Large intestine (tissue), 12 donors: ENCODE measurements at places on chromosomes 11 and 22.

- peaks cover 17% of the 10 kb centered on the region for H3K27me3 ChIP-seq
- no peaks in the 10 kb centered on the region for H3K4me1 ChIP-seq
- H3K27ac ChIP-seq: no peak overlapping the region
- H3K4me3 ChIP-seq: no peak overlapping the region
- H3K36me3 ChIP-seq: no peaks in the 10 kb centered on the region
Measured at GRCh38 chr11:128806506-128807261, 60.4 kb downstream of the KCNJ1 start.

GRCh38 chr11:92225125-92225567 lies 528 bp downstream of the FAT3 start:
- no peak for DNase-seq
- H3K36me3 ChIP-seq: no peaks in the 10 kb centered on the region
- H3K4me1 ChIP-seq: no peaks in the 10 kb centered on the region
- H3K4me3 ChIP-seq: peak overlapping the region; percentile 41
- H3K27me3 ChIP-seq: peaks cover 80% of the 10 kb centered on the region

- DNase-seq: no peak
- H3K36me3 ChIP-seq: no peaks in the 10 kb centered on the region
- peak overlapping the region; percentile 20 for H3K27ac ChIP-seq
Measured at GRCh38 chr11:2787816-2788167, 88.0 kb upstream of the KCNQ1OT1 start.

- DNase-seq: peak; percentile 49
- H3K36me3 ChIP-seq: no peaks in the 10 kb centered on the region
- H3K4me3 ChIP-seq: no peak overlapping the region
- H3K27ac ChIP-seq: no peak overlapping the region
Measured at GRCh38 chr11:114077482-114078305, 18.2 kb downstream of the ZBTB16 start.

DNA sequence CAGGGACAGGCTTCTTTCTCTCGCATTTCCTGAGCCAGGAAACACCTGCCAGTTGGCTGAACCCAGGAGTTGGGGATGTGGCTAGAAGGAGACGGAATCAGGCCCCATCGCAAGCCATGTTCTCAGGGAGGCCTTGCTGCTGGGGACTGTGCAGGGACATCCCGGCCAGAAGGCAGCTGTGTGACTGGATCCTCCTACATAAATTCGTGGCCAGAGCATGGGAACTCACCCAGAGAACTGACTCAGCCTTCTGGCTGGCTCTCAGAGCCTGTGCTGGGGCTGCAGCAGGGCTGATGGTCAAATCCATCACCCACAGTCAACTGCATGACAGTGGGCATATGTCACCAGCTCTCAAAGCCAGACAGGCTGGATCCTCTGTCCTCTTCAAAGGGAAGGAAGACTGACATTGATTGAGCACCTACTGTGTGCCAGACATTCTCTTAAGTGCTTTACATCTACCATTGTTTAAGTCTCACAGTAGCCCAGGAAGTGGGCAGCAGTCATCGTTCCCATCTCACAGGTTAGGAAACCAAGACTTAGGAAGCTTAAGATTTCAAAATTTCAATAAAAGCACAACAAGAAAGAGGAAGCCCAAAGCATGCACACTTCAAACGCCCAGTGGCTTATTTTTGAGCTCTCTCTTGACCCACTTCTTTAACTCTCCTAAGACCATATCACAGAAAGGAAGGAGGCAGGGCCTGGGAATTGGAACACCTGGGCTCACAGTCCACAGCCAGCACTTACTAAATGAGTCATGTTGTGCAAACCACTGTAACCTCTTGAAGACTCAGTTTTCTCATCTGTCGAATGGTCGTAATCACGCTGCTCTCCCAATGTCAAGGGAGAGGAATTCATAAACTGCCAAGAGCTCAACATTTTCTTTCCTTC lies 30.9 kb upstream of the CACNG2 start:
- no peak overlapping the region for H3K4me3 ChIP-seq
- no peaks in the 10 kb centered on the region for H3K4me1 ChIP-seq
- no peak overlapping the region for H3K27ac ChIP-seq

DNA sequence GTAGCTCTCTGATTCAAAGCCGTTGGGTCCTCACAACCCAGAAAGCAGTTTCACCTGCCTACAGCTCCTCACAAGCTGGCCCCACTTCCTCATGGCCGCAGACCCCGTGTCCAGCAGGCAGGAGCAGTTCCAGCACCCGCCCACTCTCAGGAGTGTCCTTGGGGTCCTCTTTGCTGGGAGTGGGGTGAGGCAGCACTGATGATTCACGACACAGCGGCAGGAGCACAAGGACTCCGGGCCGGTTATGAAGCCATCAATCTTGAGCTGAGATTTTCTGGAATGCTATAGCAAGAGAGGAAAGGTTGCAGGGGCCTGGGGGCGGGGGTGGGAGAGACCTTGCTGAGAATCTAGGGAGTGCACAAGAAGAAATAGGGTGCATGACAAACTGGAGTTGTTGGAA lies 311.2 kb downstream of the NXPE2 start:
- H3K27ac ChIP-seq: no peak overlapping the region
- H3K36me3 ChIP-seq: no peaks in the 10 kb centered on the region
- H3K4me1 ChIP-seq: peaks cover 10% of the 10 kb centered on the region
- DNase-seq: no peak

DNA sequence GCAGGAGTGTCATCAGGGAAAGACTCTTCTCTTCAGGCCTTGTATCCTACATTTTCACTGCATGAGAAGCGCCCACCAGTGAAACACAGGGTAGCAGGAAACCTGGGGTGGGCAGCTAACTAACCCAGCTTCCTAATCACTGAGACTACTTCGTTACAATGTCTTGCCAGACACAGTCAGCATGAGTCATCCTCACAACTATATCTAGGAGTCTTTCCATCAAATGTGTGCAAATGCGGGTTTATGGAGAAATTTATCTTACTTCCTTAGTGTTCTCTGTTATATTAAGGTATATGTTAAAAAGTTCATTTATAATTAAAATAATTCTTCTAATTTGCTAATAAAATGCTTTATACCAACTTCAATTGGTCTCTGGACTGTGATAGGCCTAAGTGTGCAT lies 79.9 kb upstream of the RAB1B start:
- H3K4me3 ChIP-seq: no peak overlapping the region
- H3K4me1 ChIP-seq: peaks cover 4% of the 10 kb centered on the region
- no peak for DNase-seq

DNA sequence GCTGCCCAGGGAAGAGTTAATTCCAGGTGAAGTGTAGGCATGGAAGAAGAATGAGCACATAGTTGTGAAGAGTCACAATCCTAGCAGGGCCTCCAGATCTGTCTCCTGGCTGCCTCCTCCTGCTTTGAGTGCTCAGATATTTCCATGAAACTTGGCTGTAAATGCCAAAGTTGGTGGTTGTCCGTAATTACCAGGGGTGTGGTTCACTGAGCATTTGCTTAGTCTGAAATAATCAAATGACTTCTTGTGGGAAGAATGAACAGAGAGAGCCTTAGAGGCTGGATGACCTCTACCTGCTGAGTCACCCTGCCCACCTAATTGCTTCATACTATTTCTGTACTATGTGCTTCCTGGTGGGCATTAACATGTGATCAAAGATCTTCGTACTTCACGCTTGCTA lies 50.9 kb downstream of the APIP start:
- H3K27me3 ChIP-seq: no peaks in the 10 kb centered on the region
- H3K4me1 ChIP-seq: no peaks in the 10 kb centered on the region
- no peak for DNase-seq
- no peaks in the 10 kb centered on the region for H3K36me3 ChIP-seq

- H3K27me3 ChIP-seq: no peaks in the 10 kb centered on the region
- H3K4me1 ChIP-seq: no peaks in the 10 kb centered on the region
- no peak overlapping the region for H3K4me3 ChIP-seq
- no peak for DNase-seq
Measured at GRCh38 chr11:94885133-94885532, 88.2 kb downstream of the CWC15 start.

- peak; percentile 58 for DNase-seq
- no peak overlapping the region for H3K4me3 ChIP-seq
- H3K36me3 ChIP-seq: peaks cover 37% of the 10 kb centered on the region
- peaks cover 18% of the 10 kb centered on the region for H3K4me1 ChIP-seq
Measured at GRCh38 chr22:39490135-39490798, 11.8 kb upstream of the MIEF1 start.

- H3K4me3 ChIP-seq: no peak overlapping the region
- no peaks in the 10 kb centered on the region for H3K36me3 ChIP-seq
- no peaks in the 10 kb centered on the region for H3K27me3 ChIP-seq
- no peak overlapping the region for H3K27ac ChIP-seq
- peaks cover 9% of the 10 kb centered on the region for H3K4me1 ChIP-seq
Measured at GRCh38 chr22:42863349-42863961, 6.4 kb upstream of the ARFGAP3 start.

GRCh38 chr11:31442086-31442485 lies 67.3 kb downstream of the IMMP1L start:
- H3K36me3 ChIP-seq: no peaks in the 10 kb centered on the region
- no peaks in the 10 kb centered on the region for H3K27me3 ChIP-seq
- H3K27ac ChIP-seq: no peak overlapping the region
- no peak for DNase-seq
- H3K4me1 ChIP-seq: no peaks in the 10 kb centered on the region

DNA sequence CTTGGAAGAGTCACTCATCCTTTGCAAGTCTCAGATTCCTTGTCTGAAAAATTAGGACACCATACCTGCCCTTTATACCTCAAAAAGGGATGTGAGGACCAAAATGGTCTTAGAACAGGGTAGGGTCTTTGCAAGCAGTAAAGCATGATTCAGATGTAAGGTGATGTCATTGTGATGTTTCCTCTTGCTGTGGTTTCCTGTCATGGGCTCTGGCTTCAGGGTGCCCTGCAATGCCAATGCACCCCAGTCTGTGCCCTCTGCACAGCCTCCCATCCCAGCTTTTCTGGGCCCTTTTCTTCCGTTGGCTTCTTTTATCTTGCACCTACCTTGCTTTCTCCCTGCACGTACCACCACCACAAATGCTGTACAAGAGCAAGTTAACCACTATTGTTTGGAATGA lies 87.8 kb upstream of the NNMT start:
- H3K27me3 ChIP-seq: no peaks in the 10 kb centered on the region
- H3K36me3 ChIP-seq: no peaks in the 10 kb centered on the region
- H3K4me1 ChIP-seq: peaks cover 34% of the 10 kb centered on the region
- H3K27ac ChIP-seq: no peak overlapping the region
- H3K4me3 ChIP-seq: no peak overlapping the region
- DNase-seq: no peak

DNA sequence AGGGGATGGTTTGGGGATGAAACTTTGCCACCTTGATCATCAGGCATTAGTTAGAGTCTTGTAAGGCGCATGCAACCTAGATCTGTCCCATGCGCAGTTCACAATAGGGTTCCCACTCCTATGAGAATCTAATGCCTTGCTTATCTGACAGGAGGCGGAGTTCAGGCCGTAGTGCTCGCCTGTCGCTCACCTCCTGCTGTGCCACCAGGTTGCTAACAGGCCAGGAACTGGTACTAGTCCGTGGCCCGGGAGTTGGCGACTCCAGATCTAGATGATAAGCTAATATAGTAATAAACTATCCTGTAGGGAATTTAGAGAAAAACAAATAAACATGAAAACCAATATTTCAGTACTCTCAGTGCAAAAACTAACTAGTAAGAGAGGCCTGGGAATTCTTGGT lies 155.4 kb upstream of the ANO5 start:
- no peak overlapping the region for H3K4me3 ChIP-seq
- H3K27ac ChIP-seq: no peak overlapping the region
- no peaks in the 10 kb centered on the region for H3K27me3 ChIP-seq
- H3K36me3 ChIP-seq: no peaks in the 10 kb centered on the region
- no peak for DNase-seq
- no peaks in the 10 kb centered on the region for H3K4me1 ChIP-seq

DNA sequence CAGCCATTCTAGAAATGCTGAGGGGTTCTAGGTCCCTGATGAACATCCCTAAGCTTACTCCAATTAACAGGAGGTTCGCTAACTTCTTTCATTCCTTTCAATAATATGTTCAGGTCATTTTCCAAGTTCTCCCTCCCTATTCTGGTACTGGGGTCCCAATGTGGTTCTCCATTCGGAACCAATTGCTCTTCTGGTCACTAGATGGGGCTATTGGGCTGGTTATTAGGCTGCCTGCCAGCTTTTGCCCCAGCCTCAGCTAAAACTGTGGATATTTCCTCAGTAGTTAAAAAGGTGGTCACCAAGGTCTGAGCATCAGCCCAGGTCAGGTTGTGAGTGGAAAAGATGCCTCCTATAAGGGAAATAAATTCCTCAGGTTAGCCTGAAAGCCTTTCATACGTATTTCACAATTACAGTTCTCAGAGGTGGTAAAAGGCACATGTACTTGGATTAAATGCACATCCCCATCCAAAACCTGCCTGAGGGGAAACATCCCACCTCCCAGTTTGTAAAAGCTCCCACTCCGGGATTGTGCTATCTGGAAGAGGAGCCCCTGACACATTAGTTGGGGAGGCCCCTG lies 161.1 kb upstream of the CCDC179 start:
- H3K36me3 ChIP-seq: no peaks in the 10 kb centered on the region
- no peaks in the 10 kb centered on the region for H3K4me1 ChIP-seq
- peak; percentile 23 for DNase-seq
- no peak overlapping the region for H3K4me3 ChIP-seq

- no peaks in the 10 kb centered on the region for H3K4me1 ChIP-seq
- peaks cover 21% of the 10 kb centered on the region for H3K27me3 ChIP-seq
Measured at GRCh38 chr11:19326499-19326898, 85.8 kb upstream of the E2F8 start.

DNA sequence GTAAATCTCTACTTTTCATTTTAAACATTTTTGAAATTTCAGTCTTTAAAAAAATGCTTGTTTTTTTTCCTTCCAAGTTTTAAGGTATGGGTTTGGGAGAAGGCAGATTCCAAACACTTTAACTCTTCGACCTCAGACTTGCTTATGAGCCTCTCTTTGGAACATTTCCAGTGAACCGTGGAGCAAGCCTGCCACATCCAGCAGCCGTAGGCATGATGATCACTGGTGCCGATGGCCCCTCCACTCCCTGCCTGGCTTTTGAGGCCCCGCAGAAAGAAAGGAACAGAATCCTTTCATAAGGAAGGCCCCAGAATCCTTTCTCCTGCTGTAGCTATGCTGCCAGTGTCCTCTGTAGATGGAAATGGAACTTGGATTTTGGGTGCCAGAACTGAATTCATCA lies 50.7 kb downstream of the BMAL1 start:
- H3K27ac ChIP-seq: no peak overlapping the region
- H3K4me1 ChIP-seq: peaks cover 6% of the 10 kb centered on the region
- H3K27me3 ChIP-seq: no peaks in the 10 kb centered on the region
- H3K36me3 ChIP-seq: no peaks in the 10 kb centered on the region
- H3K4me3 ChIP-seq: no peak overlapping the region
- no peak for DNase-seq

- no peak for DNase-seq
- no peak overlapping the region for H3K27ac ChIP-seq
- no peaks in the 10 kb centered on the region for H3K4me1 ChIP-seq
- no peaks in the 10 kb centered on the region for H3K27me3 ChIP-seq
- H3K36me3 ChIP-seq: no peaks in the 10 kb centered on the region
Measured at GRCh38 chr11:39205236-39205995, 2254.0 kb downstream of the LRRC4C start.

- H3K27me3 ChIP-seq: peaks cover 3% of the 10 kb centered on the region
- no peak overlapping the region for H3K27ac ChIP-seq
- no peak overlapping the region for H3K4me3 ChIP-seq
- peaks cover 6% of the 10 kb centered on the region for H3K4me1 ChIP-seq
- no peaks in the 10 kb centered on the region for H3K36me3 ChIP-seq
Measured at GRCh38 chr11:70743941-70744351, 345.6 kb downstream of the CTTN start.

GRCh38 chr11:45906965-45907611 lies at the start of gene FREY1:
Gene FREY1 (minus strand): TSS chr11:45907271. CDS start chr11:45907245, 26 bp downstream.
- H3K27me3 ChIP-seq: no peaks in the 10 kb centered on the region
- peaks cover 35% of the 10 kb centered on the region for H3K36me3 ChIP-seq
- H3K27ac ChIP-seq: no peak within 1 kb of the TSS

GRCh38 chr22:20268279-20269012 lies at the start of gene RTN4R:
Gene RTN4R (minus strand): TSS chr22:20268318. CDS start chr22:20268092, 226 bp downstream.
- H3K4me1 ChIP-seq: peaks cover 19% of the 10 kb centered on the region
- H3K36me3 ChIP-seq: no peaks in the 10 kb centered on the region
- peak; percentile 67 for DNase-seq
- H3K4me3 ChIP-seq: peak within 1 kb of the TSS; percentile 40
- peak within 1 kb of the TSS; percentile 42 for H3K27ac ChIP-seq
